Stimulated activated CD8-positive, alpha-beta memory T cell treated with anti-CD3 and anti-CD28 coated beads, Interleukin-4, amount 100 ng/mL, for 1 hour (primary cell): ENCODE measurements at places on chromosomes 12 and 14.

GRCh38 chr12:111942557-111942956 is 70.4 kb downstream of the TMEM116 start:
- DNase-seq, result no peak

GRCh38 chr12:15033641-15034040 is 60.8 kb downstream of the PDE6H start:
- no peak for DNase-seq

DNA sequence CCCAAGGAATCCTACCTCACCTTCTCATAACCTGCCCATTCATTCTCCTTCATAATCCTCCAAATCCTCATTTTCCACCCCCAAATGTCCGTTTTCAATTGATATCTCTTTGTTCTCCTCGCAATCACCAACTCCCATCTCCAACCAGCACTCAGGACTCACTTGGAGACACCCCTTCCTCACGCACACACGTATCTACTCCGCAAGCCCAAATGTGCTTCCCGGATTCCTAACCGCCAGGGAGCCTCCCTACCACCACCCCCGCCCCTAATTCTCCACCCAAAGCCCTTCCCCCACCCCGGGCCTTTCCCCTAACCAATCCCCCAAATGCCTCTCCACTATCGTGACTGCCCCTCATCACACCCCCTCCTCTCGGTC is 304 bp downstream of the KCTD10 start:
- no peak for DNase-seq

GRCh38 chr14:37195327-37195726 is 2.4 kb upstream of the MIPOL1 start:
- DNase-seq, result no peak

GRCh38 chr12:19893514-19893913 is 454.2 kb downstream of the AEBP2 start:
- DNase-seq, result no peak

DNA sequence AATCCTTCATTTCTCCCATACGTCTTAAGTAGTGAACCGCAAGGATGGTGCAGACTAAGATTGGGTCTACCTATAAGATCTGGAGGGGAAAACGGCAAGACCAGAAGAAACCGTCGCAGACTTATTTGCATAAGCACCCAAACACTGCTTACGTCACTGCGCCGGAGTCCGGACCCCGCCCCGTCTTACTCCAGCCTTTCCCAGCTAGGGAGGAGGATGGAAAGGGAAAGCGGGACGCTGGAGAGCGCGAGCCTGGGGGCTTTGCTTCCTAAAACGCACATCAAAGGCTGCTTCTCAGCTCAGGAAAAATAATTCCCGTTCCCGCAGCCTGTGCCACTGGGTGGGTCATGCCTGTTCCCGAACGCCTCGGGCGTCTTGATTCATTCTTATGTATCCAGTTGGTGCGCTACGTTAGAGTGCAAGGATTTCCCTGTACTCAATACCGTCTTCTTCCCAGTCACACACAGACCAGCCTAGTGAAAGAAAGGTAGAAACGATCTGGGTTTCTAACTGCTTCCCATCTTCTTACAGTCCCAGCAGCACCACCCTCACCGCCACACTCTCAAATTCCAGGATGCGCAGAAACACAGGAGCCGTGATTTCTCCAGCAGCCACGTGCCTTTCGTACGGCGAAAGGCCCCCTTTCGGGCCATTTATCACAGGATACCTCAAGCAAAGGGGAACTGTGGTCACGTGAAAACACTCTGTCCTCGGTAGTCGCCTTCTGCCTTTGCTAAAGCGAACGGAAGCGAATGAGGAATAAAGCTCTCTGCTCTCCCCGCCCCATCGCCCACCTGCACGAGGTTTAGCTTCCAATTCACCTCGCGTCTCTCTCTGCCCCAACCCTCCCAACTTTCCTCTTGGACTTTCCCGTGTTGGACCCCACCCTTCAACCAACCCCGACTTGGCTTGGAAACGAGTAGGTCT is 1.1 kb downstream of the SLC6A15 start:
- no peak for DNase-seq

GRCh38 chr14:29847056-29847380 is 80.6 kb downstream of the PRKD1 start:
- no peak for DNase-seq

DNA sequence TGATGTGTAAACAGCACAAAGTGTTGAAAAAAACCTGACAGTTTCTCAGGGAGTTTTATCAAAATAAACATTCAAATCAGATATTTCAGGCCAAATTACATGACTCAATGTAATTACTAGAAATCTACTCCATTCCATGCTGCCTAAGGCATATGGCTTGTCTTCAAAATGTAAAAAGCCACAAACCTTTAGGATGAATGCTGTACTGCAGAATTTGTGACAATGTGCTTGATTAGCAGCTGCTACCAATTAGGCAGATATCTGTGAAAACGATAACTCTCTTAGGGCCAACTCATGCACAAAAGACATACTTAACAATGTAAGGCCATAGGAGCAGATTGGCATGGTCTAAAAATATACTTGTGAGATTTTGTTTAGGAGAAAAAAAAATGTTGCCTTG is 267.0 kb downstream of the DACT1 start:
- DNase-seq, result no peak

GRCh38 chr12:13404631-13405473 is 208.3 kb downstream of the EMP1 start:
- DNase-seq, result no peak

DNA sequence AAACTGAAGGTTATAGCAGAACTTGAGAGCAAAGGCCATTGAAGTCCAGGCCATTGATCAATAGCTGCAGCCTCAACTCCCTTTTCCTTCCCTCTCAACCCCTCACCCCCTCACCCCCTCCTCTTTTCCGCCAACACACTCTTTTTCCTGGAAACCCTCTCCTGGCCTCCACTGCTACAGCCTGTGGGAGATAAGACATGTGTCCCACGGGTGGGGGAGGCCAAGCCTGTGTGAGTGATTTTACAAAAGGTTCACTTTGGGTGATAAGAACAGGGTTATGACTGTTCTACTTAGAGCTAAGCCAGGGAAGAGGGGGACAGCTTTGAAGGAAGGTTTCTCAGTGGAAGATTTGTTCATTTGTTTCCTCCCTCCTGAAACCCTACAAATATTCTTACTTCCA is 9.2 kb upstream of the FGF23 start:
- DNase-seq, result no peak

DNA sequence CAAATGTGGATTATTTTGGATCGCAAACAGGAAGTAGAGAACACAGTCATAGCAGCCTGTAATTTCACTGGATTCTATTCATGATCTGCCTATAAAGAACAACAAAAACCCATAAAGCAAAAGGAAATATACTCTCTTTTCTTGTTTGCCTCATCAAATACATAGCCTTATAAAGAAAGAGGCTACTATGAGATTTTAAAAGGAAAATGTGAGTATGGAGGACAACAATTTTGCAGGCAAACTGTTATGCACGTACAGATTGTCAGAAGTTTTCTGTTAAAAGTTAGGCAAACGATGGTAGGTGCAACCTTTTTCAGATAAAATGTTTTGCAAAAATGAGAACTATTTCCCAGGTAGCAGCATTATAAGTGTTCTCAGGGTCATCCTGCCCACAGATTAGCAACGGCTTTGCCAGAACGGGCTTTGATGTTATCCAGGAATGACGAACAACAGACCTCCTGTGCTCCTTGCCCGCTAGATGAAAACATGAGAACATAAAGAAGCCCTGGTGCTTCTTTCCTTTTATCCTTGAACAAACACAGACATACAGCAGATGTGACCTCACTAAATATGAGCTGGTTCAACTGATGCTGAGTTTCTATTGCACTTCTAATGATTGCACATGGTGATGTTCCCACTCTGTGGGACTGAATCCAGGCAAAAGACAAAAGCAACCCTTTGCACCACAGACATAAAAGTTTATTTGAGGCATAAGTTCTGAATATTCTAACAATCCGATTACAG is 88.1 kb downstream of the ITPR2 start:
- no peak for DNase-seq

DNA sequence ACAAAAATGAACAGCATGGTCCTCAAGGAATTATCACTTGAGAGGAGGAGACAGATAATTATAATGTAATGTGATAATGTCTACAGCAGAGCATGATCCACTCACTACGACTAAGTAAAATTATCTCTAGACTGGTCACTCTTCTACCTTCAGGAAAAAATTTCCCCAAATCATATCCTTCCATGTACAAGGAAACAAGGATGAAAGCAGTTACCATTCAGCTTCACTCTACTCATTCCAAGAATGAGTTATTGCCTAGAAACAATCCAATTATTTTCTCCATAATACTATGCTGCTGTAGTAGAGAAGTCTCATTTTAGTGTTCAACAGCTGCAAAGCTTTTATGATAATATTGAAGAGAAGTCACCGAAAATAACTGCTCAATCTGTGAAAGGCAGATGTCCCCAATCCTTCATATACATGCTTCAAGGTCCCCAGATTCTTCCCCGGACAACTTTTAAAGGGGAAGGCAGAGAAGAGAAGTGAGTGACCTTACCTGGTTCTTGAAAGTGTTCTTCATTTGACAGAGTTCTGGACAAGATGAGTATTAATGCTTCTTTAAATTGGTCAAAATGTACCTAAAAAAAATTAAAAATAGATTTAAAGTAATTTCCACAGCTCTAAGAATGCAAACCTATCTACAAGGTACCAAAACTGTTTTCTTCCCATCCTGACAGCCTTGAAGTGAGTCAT is 24.6 kb downstream of the NIN start:
- no peak for DNase-seq

DNA sequence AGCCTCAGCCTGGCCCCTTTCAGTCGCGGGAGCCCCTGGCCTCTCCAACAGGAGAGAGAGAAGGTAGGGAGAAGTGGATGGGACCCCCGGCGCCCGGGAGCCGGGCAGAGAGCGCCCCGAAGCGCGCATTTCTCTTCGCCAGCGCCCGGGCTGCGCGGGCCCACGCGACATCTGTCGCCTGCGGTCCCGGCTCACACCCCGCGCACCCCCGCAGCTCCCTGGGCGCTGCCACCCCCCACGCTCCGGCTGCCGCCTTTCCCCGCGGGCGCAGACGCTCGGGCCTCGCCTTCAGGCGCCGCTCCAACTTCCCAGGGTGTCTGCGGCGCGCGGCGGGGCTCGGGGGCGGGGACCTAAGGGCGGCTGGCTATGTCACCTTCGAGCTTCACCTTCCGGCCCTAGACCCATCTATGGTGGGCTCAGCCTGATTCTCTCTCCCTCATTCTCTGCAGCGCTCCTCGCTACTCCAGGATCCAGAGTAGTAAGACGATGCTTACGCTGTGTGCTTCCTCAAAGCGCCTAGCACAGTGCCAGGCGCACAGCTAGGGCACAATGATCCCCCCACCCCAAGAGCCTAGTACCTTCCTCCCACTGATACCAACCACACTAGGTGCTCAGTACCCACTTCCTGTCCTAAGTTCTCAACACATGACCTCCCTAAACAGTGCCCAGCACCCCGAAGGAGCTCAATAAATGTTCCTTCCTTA is 1.6 kb downstream of the HRK start:
- DNase-seq, result no peak

DNA sequence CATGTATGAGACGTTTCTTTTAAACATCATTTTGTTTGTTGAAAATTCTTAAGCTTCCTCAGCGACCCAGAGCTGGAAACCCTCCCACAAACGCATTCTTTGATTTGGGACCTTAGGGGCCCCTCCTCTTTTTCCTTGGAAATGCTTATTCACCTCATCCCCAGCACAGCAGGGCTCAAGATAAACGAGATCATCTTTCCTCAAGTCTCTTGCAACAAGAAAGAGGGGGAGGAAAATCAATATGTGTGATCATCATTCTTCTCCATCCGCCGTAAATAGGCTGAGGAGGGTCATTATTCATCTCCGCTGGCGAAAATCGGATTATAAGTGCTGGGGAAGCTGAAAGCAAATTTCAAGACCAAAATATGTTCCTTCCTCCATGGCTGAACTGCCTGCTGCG is 1415.2 kb downstream of the AACS start:
- DNase-seq, result no peak

DNA sequence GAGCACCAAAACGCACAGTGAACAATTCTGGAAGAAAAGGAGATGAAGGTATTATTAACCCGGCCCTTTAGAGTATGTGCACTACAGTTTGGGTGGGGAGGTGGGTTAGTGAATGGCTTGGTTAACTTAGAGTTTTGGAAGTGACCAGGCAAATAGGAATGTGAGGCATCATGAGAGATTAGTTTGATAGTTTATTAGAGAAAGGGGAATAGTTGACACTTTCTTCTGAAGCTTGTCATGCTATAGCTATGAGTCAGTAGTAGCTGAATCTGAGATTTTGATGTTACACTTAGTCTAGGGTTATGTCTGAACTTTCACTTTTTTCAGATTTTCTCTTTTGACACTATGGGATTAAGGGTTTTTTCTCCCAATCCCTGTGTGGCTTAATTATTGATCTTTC is 567.2 kb downstream of the SNAPC1 start:
- no peak for DNase-seq

DNA sequence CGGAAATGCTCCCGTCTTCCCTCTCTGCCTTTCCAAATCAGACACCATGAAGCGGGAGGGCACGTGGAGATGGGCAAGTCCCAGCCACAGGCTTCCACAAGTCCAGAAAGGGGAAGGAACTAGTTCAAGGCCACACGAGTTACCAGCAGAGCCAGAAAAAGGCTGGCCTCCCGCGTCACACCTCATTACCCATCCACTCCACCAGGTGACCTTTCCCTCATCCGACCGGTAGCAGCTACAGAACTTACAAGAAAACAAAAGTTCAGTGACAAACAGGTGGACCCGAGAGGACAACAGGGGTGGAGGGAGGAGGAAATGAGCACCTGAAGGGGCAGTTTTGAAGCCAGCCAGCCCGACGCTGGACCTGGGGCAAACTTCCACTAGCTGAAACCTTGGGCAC is 46.9 kb downstream of the CHGA start:
- no peak for DNase-seq

- DNase-seq, result no peak
Measured at GRCh38 chr14:69231486-69231885, 28.5 kb upstream of the GALNT16 start.
